Substantia nigra (tissue), 51 donors: ENCODE measurements at places on chromosomes 3 and 15.

DNA sequence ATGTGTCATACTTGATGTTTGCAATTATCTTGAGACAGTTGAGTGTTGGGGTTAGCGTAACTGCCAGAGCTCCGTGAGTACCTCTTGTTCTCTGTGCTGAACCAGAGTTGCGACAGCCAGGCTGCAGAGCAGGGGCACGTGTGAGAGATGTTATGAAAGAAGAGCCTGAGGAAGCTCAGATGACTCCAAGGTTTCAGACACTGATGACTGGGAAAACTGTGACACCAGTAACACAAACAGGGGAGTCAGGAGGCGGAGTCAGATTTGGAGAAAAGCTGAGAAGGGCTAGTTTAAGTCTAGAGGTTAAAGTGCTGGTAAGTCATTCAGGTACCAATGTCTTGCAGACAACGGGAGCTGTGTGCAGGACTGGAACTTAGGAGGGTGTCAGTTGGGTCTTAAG is 45.0 kb downstream of the BLM start:
- no peak for DNase-seq

GRCh38 chr3:177418787-177419186 is 221.5 kb upstream of the TBL1XR1 start:
- DNase-seq: no peak

- DNase-seq: no peak
Observed at GRCh38 chr3:11050666-11051323, 58.2 kb downstream of the SLC6A1 start.

GRCh38 chr15:32677238-32677750 is 35.8 kb downstream of the SCG5 start:
- no peak for DNase-seq

DNA sequence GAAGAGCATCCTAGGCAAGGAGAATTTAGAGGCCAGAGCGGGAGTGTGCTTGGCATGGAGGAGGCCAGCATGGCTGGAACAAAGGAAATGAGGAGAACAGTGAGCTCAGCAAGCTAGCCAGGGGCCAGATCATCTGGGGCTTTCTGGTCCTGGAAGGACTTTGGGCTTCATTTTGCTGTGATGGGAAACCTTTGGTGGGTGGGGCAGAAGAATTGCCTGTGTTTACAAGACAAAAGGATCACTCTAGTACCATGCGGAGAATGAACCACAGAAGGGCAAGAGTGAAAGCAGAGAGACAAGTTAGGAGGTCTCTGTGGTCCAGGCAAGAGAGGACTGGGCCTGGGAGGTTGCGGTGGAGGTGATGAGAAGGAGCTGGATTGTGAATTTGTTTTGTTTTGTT is 61.6 kb upstream of the FOXP1 start:
- no peak for DNase-seq

GRCh38 chr15:82093774-82094211 is 48.0 kb upstream of the MEX3B start:
- no peak for DNase-seq

DNA sequence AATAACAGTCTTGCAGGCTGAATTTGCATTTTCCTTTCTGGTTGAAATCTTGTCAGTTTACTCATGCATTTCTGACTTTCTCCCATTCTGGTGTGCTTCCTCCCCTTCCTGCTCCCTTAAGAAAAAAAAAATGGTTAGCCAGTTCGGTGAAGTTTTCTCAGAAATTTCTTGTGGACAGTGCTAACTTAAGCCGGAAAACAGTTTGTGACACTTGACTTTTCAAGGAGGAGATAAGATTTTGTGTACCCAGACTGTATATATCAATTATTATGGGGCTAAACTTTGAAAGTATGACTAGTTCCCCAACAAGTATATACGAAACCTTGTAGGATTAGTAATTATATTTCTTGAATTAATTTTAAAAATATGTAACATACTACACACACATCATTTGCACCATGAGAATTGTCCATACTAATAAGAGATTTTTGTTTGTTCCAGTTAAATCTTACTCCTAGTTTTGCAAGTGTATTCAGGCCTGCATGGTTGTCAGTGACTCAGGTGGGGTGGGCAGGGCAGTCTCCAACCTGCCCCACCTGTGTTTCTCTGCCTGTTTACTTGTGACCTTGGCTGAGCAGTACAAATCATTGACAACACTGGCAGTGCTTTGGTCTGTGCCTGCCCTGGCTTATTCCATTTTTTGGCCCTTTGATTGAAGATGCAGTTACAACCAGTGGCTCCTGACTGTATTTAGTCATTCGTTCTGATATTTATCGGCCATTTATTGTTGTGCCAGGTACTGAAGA is 19.1 kb downstream of the UBE2E1 start:
- DNase-seq: no peak

GRCh38 chr15:68833700-68834331 is 13.1 kb upstream of the ANP32A start:
- no peak for DNase-seq

GRCh38 chr3:48503401-48504050 is 448 bp downstream of the SHISA5 start:
- no peak for DNase-seq

- DNase-seq: no peak
Observed at GRCh38 chr3:122077293-122078234, 22.4 kb downstream of the CD86 start.

DNA sequence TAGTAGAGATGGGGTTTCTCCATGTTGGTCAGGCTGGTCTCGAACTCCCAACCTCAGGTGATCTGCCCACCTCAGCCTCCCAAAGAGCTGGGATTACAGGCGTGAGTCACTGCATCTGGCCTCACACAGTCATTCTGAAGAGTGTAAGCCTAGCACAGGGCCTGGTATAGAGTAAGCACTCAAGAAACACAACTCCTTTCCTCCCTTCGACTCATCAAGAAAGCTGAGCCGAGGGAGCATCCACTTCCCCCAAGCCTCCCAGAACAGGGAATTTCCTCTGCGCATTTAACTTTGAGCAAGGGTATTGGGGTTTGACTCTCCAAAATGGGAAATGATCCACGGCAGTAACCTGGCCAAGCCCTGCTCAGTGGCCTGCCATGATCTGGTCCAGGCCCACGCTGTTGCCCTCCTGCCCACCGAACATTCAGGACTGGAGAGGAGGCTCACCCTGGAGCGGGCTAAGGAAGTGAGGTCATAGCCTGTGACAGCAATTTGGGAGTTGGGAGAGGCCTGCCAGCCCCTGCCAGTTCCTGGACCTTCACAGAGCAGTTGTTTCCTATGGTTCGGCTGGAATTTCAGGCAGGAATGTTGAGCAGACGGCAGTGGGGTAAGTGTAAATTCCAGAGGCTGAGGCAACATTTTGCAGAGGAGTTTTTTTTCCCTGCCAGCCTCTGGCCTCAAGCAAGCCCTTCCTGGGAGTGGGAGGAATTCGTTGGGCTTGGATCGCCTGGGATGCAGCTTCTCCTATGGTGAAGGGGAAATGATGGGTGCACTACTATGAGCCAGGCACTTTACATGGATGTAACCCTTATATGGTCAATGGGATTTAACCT is 21.2 kb upstream of the SMAD3 start:
- no peak for DNase-seq

- no peak for DNase-seq
Observed at GRCh38 chr15:93706495-93707292, 524.7 kb upstream of the MCTP2 start.

GRCh38 chr3:185029086-185029485 is 123.8 kb downstream of the C3orf70 start:
- DNase-seq: no peak

- DNase-seq: no peak
Observed at GRCh38 chr3:18591120-18591519, 166.0 kb upstream of the SATB1 start.

- DNase-seq: no peak
Observed at GRCh38 chr3:141795276-141795675, 32.1 kb downstream of the GRK7 start.

DNA sequence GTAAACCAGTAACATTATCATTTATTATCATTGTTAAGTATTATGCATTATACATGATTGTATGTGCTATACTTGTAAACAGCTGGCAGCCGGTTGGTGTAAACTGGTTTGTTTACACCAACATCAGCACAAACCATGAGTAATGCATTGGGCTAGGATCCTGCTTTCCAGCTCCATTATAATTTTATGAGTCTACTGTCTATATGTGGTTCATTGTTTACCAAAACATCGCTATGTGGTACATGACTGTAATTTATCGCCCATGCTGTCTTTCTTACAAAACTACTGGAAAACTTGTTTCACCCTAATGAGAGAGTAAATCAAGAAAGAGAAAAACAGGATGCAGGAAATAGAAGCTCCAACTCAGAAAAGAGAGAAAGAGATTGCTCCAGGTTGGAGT is 224.8 kb upstream of the CBLB start:
- no peak for DNase-seq

GRCh38 chr15:41832875-41833274 is 5.0 kb downstream of the JMJD7 start:
- DNase-seq: no peak

DNA sequence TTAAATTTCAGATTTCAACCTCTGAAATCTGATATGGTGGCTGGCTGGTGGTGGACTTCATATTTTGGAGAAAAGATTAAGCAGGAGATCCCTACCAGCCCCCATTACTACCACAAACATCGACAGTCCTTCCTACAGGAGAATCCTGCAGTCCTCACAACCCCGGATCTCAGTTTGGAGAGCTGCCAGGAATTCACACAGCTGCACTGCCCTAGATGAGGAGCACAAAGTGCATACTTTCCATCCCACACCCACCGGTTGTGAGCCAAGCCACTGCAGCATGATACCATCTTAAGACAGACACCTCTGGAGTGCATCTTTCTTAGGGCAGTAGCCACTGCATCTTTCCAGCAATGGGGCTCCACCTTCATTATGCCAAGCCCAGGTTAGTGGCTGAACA is 185.5 kb upstream of the GPR149 start:
- DNase-seq: no peak

DNA sequence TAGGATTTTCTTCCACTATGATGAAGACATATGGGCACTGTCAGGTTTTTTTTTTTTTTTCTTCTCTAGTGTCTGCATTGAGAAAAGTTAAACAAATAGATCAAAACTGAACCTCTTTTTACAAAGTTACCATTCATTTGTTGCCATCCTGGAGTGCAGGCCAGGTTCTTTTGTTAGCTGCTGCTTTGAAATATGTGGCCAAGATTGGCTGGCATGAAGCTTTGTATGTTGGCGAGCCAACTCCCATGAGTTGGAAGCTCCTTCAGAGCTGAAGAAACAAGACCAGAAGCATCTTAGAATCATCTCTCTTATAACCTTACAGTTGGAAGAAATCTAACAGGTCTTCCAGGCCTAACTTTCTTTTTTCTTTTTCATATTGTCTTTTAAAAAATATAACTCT is 346.5 kb downstream of the THSD4 start:
- no peak for DNase-seq

DNA sequence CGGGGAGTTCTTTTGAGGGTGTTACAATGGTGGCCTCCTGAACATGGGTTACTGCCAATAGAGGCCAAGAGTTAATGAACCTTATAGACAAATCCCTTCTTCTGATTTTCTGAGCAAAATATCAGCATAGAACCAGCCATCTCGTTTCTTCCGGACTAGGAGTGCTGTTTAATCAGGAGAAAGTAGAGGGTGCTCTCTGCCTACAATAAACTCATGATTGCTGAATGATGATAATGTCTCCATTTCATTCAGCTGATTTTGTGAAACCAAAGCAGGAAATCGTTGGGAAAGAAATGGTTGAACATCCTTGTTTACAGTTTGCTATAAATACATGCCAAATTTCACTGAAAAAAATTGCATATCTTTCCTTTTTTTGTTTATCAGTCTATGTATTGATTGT is 142.8 kb upstream of the PLSCR5 start:
- no peak for DNase-seq

DNA sequence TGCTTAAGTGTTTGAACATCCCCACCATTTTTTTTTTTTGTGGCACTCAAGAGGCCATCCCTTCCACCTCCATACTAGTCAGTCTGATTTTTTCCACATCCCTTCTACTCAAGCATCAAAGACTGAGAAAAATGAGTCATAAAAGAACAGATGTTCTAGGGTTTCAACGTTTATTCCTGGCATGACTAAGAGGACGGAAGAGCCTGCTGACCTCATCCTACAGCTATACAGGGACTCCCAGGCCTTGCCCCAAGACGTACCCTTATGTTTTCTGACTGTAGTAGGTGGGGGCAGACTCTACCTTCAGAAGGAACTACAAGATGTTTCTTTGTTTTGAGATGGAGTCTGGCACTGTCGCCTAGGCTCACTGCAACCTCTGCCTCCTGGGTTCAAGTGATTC is 3.3 kb upstream of the ITPKA start:
- DNase-seq: no peak

- no peak for DNase-seq
Observed at GRCh38 chr3:112351823-112352222, 18.9 kb downstream of the CD200 start.

DNA sequence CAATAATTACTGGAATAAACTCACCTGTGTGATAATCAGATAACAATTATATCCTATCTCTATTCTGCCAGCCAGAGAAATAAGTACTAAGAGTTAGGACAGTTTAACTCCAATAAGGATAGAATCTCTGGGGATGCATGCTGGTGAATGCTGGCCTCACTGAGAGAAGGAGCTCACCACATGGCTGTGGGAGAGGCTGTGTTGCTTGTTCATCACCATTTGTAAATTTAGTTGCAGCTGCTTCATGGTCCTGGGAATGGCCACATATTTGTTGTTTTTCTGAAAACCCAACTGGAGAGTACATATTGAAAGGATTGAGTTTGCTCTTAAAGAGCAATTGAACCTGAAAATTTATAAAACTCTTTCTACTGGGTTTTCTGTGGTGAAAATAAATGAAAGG is 207.3 kb downstream of the NECTIN3 start:
- no peak for DNase-seq

DNA sequence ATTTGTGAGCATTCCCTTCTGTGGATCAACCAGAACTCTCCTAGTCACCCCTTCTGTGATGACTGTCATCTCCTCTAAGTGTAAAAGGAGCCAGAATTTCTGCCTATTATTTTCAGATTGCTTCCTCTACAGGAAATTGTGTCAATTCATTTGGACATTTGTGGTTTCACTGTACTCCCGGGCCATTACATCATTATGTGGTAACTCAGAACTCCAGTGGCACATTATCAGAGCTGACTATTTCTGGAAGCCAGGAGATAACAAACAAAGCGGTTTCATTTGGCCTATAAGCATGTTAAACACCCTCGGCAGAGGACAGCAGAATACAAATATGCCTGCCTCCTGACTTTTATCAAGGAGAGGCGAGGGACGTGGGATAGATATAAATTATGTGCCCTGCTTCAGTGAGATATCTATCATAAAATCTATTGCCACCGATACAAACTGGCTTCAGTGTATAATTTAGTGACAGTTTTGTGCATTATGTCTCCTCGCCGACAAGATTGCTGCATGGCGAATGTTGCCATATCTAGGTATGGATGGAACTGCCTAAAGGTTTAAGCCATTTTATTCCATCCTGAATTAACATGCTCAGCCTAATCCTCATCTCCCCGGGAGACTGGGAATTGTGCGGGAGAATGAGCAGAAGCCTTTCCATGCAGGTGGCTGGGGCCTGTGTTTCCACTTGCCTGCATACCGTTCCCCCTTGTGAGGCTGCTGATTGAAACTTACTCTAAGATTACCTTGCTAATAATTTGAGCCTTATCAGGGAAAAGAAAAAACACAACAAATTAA is 193.4 kb upstream of the SEMA6D start:
- no peak for DNase-seq

- no peak for DNase-seq
Observed at GRCh38 chr3:141447383-141447782, 39.4 kb upstream of the RASA2 start.

GRCh38 chr3:133474817-133475216 is 75.0 kb downstream of the BFSP2 start:
- DNase-seq: no peak

- no peak for DNase-seq
Observed at GRCh38 chr3:117692416-117692995, 982.9 kb downstream of the TUSC7 start.
